ENCODE measurements at places on chromosomes 7 and 10.

- DNase-seq = no peak
Observed at GRCh38 chr10:2933924-2934323, 133.4 kb upstream of the PFKP start.

DNA sequence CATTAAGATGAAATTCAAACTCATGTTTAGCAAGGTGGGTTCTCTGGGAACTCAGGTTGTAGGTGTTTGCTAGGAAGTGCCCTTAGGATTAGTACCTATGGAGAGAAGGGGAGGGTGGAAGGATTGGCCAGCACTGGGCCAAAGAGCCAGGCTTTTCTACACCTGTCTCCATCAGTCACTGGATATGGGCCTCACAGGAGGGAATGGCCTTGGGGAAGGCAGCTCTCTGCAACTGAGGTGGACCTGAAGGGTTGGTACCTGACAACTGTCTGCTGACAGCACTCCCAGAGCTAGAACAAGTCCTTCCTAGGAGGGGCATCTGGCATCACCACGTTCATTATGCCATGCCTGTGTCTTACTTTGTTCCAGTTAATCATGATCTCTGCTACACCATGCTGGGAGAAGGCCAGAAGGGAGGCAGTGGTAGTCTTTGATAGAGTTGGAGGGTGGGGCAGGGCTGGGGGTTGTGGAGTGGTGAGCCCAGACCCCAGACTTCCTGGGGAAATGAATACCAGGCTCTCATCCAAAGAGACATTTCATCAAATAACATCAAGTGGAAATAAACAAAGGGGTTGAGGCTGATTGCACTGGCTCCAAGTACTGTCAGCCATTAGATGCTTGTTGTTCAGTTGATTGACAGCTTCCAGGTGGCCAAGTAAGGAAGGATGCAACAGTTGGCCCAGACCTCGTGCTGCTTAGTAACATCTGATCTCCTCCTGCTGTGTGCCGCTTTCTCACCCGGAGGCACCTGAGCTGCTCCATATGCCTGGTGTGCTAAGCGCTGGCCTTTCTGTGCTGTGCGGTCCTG lies 70.6 kb upstream of the PIK3CG start:
- DNase-seq = no peak

- no peak for DNase-seq
Observed at GRCh38 chr7:51633596-51633995, 317.0 kb upstream of the COBL start.

GRCh38 chr7:130337410-130337971 lies 7.1 kb upstream of the CPA5 start:
- DNase-seq = no peak

DNA sequence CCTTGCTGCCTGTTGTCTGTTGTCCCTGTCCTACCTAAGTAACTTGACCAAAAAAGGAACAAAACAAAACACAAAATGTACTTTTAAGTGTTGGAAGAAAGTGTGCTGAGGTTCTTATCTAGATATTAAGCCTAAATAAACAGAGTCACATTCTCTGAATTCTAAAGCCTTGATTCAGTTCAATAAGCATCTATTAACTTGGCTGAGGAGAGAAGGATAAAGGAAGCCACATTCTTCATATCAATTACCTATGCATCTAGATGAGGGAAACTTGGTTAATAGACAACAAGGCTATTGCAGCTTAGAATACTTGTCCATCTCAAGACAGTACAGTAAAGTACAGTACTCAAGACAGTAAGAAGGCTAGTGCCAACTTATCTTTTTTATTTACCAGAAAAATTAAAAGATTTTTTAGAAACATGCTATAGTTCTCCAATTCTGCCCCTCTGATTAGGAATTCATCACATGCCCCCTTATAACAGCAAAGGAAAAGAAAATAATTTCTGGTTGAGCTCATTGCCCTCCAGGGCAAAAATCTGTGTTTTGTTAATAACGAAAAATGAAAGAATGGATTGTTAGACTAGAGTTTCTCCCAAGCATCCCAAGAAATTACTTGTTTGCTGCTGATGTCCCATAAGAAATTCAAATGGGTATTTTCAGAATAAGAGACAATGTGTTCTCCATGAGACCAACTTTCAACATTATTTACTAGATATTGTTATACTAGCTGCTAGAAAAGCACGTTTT lies 546.5 kb upstream of the SEMA3D start:
- DNase-seq = no peak

DNA sequence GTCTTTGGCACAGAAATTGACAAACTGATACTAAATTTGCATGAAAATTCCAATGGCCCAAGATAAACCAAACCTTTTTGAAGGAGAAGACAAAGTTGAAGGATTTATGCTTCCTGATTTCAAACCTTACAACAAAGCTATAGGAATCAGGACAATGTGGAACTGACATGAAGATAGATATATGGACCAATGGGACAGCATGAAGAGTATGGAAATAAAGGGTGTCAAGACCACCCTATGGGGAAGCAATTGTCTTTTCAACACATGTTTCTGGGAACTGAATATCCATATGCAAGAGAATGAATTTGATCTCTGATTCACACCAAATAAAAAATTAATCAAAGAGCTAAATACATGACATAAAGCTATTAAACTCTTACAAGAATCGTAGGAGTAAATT lies 77.2 kb upstream of the ADARB2 start:
- DNase-seq = no peak

GRCh38 chr7:116232350-116232749 lies 22.0 kb downstream of the TES start:
- no peak for DNase-seq

- no peak for DNase-seq
Observed at GRCh38 chr10:100968062-100968736, 1.1 kb upstream of the SEMA4G start.

- DNase-seq = no peak
Observed at GRCh38 chr7:43485580-43485979, 97.3 kb upstream of the STK17A start.

- DNase-seq = no peak
Observed at GRCh38 chr10:2475711-2476217, 591.6 kb upstream of the PFKP start.

DNA sequence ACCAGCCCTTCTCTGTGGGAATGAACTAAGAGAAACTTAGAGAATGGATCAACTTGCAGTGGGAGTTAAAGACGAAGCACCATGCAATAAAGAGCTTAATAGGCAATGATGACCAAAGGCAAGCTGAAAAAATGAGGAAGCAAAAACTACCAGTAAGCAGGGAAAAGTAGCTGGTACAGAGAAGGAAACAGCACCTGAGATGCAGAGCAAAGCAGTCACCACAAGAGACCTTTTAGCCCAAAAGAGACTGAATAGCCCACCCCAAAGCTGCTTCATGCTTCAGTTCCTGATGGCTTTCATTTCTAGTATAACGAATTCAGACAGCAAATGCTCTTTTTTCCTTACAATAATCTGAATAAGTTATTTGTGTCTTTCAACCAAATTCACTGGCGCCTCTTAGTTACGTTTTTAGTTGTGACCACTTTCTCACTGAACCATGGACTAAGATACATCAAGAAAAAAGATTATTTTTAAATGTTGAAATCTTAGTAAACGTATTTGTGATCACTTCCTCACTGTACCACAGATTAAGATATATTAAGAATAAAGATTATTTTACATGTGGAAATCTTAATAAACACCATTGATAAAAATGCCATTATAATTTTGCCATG lies 76.0 kb downstream of the USP6NL start:
- no peak for DNase-seq

GRCh38 chr7:86598311-86598710 lies 45.4 kb upstream of the GRM3 start:
- no peak for DNase-seq

- DNase-seq = no peak
Observed at GRCh38 chr7:148356303-148356702, 234.3 kb upstream of the C7orf33 start.

DNA sequence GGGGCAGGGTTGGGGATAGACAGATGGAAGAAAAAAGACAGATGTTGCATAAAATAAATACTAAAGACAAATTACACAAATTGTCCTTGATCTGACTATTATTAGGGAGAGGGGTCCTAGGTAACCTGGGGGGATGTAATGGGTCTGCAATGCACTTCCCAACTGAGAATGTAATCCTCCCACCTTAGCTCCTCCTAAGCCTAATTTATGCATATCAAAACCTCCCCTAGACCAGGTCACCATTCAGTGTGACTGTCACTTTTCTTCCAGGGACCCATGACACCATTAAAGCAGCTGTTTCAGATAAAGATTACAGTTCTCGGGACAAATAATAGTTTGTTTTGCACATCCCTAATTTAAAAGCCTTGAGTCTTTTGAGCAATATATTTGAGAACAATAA lies 133.9 kb upstream of the FEZF1 start:
- DNase-seq = no peak

GRCh38 chr10:114605155-114605797 lies 52.8 kb downstream of the ABLIM1 start:
- no peak for DNase-seq

- DNase-seq = no peak
Observed at GRCh38 chr7:88311675-88312036, 5.0 kb upstream of the STEAP4 start.

DNA sequence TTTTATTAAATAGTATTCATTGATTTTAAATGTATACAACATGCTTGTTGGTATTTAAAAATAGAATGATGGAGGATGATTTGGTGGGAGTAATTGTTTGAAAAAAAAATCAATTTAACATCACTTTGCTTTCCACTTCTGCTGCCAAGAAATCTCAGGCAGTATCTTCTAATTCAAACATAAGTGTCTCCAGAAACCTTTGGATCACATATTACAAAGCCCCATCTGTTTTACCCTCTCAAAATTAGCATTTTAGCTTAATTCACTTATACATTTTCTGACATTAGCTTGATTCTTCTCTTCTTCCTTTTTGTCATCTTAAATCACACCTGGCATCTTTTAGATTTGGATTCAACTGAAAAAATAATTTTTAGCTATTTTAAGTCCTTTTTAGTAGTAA lies 72.9 kb upstream of the KMT2C start:
- DNase-seq = no peak

DNA sequence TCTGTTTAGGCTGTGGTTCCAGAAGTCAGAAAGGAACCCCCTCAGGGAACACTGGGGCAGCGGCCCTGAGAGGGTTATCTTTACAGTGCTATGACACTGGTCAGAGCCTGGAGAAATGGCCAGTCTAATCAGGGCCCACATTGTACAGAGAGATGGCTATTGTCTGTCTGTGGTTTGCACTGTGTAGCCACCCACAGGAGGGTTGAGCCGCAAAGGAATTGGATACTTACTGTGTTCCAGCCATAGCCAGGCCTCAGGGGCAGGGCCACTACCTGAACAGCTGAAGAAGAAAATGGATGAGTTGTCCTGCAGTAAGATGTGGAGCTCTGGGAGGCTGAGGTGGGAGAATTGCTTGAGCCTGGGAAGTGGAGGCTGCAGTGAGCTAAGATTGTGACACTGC lies 47.5 kb upstream of the PODXL start:
- DNase-seq = no peak

DNA sequence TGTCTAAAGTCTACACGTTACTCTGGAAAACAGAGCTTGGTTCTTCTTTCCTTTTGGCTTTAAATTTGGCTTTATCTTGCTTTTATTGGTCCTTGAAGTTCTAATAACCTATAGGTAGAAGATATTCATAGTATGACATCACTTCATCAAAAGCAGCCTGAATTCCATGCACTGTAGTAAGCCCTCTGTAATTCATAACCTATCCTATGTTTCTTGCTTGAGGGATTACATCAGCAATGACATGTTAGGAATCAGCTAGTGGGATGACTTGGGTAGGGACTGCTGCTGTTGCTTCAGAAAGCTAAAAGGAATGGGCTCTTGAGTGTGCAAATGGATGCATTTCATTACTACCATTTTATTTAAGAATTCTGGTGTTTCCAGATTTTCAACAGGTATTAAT lies 184.9 kb downstream of the PTEN start:
- DNase-seq = no peak

GRCh38 chr7:142303650-142304049 lies 45.8 kb upstream of the PRSS58 start:
- DNase-seq = no peak

- no peak for DNase-seq
Observed at GRCh38 chr7:83633516-83633915, 15.4 kb downstream of the SEMA3E start.

DNA sequence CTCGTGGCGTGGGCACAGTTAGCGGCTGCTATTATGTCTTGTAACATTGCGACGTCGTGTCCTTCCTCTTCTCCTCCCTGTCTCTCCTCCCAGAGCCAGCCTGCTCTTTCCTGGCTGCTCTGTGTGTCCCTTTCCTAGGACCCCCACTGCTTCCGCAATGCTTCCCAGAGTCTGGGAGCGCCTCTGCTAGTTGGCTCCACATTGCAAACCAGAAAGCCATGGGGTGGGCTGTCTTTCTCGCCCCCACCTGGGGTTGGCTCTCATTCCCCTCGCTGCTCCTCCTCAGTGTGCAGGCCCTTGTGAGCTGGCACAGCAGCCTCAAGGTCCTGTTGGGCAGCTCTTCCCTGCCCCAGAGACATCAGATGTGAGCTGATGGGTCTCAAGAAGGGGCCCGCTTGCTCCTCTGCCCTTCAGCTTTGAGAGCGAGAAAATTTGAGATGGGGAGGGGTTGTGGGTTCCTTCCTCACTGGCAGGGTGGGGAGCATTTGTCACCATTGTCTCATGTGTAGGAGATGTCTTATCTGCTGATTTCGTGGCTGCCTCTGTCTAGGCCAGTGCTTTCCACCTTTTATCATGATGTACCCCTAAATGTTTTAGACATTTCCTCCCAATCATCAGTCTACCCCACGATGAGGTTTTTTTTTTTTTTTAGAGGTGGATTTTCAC lies 3.3 kb downstream of the ADAMTS14 start:
- no peak for DNase-seq

GRCh38 chr10:6204341-6205191 lies 1.8 kb downstream of the PFKFB3 start:
- DNase-seq = no peak

DNA sequence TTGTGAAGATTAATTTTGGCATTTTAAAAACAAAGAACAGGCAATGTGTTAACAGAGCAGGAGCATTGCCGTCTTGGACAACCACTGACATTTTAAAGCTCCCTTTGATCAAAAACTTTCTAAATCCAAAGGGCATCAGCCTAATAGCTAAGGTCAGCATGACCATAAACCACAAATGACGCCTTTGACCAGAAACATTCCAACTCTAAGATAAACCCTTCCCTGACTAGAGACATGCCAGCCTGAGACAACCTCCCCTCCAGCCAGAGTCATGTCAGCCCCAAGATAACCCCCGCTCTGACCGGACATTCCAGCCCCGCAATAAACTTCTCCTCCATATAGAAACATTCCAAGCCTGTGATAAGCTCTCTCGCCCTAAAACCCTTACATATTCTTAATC lies 949.4 kb upstream of the POT1 start:
- no peak for DNase-seq

DNA sequence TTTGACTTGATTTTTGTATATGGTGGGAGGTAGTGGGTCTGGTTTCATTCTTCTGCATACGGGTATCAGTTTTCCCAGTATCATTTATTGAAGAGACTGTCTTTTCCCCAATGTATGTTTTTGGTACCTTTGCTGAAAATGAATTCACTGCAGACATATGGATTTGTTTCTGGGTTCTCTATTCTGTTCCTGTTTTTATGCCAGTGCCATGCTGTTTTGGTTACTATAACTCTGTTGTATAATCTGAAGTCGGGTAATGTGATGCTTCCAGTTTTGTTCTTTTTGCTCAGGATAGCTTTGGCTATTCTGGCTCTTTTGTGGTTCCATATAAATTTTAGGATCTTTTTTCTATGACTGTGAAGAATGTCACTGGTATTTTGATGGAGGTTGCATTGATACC lies 836 bp downstream of the ECD start:
- no peak for DNase-seq

GRCh38 chr7:23216021-23216420 lies 30.6 kb upstream of the GPNMB start:
- no peak for DNase-seq

GRCh38 chr7:22082553-22082885 lies 136.8 kb upstream of the CDCA7L start:
- no peak for DNase-seq

Measured in cortex of kidney (tissue), 1 donor.